ENCODE measurements at places on chromosomes 3 and 15.

DNA sequence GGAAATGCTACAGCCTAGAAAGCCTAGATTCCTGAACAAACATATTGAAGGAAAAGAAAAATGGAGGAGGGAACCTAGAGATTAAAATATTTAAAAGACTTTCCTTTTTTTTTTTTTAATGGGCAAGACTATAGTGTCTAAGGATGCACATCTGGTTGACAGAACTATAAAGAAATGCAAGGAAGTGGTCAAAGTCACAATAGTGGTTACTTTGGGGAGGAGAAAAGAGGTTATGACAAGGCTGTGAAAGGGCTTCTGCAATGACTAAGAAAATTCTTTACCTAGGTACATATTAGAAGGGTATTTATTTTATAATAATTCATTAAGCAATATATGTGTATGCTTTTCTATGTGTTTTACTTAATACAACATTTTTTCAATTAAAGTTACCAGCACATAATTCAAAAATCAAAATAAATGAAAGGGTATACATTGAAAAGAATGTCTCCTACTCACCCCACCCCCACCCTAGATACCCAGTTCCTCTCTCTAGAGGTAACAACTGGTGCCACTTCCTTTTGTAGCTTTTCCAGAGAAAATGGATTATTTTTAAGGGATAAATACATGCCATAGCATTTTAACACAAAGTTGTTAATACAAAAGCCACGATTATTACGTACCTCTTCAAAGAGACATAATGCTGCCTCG is 70.1 kb downstream of the HERC1 start:
- DNase-seq, result no peak

- no peak for DNase-seq
Measured at GRCh38 chr3:39279745-39280517, at the start of gene CX3CR1. TSS of gene CX3CR1 (minus strand) at chr3:39280036. CDS start at chr3:39266509, 13,527 bp downstream.

DNA sequence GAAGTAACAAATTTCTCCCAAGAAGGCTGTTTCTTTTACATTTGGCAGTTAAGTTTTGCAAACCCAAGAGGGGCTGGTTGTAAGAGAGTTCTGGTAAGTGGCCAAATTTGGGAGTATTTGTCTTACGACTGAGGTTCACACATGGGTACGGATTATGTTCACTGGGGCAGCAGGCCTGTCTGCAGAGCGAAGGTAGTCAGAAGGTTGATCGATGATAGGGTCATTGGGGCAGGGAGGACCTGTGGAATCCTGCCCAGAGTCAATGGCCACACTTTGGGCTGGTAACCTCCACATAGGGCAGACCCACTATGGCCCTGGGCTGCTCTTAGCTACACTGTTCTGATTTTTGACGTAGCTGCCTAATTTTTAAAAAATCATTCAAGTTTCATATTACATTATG is 368.6 kb downstream of the EPHB1 start:
- DNase-seq, result no peak

DNA sequence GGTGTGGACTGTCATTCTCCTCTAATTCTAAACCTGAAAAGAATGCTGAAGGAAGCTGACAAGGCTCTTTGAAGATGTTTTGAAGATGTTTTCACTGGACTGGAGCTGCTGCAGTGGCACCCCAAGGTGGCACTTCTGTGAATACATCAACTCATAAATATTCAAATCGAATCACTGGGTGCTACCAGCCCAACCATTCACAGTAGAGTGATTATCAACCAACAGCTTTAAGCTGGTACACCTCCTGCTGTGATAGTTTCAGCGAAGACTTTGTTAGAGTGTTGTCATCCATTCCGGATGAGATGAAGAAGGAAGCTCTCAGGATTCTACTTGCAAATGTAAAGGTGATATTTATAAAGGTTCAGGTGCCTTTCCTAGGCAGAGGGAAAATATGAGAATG is 106.6 kb downstream of the LSAMP start:
- DNase-seq, result no peak

DNA sequence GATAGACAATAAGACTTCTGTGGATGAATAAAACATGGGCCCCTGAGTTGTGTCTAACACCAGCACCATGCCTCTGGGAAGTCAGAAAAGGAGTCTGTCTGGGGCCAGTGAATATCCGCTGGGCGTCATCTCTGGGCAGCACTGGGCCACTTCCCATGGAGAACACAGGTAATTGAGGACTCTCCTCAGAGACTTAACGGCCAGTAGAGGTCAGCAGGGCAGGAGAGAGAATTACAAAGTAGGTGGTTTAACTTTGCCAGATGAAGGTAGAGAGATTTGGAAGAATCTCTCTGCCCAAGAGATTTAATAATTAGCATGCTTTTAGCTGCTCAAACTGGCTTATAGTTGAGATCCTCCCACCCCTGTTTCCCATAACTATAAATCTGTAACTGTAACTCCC is 65.7 kb downstream of the OCA2 start:
- no peak for DNase-seq

Data from spleen (tissue), 13 donors.